Urothelium cell line (cell line): ENCODE measurements at places on chromosomes 1 and 21.
A peak's percentile ranks its signal among the peaks of the same experiment; 100 is the strongest.

DNA sequence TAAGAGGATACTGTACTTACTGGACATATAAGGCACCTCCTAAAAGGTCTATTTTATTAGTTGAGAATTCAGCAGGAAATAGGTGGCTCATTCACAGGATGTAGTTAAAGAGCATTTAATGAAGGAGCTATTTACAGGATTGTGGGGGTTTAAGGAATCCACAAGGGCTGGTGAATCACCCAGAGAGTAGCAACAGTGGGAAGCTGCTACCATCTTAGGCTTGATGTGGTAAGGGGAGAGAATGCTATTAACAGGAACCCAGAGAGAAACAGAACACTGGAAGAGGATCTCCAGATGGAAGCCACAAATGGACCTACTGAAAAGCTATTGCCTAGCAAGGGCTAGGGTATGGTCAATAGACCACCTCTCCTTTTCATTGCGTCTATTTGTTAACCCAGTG is 52.0 kb upstream of the COL11A1 start:
- DNase-seq: peak; percentile 6

DNA sequence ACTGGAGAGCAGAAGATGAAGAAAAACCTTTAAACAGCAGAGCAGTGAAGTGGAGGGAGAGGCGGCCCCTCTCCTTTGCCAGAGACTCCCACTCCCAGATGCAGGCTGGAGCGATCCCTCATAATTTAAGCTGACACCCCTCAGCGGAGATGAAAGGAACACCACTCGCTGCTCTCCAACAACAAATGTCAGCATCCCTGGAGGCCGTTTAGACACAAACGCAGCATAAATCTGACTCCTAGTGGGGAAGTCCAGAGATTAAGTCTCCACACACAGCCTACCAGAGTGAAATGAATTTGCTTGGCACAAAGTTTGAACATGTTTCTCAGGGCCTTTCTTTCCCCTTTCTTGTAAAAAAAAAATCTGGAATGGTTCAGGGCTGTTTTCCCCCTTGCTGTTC is 137.8 kb downstream of the LMX1A start:
- no peak for DNase-seq

DNA sequence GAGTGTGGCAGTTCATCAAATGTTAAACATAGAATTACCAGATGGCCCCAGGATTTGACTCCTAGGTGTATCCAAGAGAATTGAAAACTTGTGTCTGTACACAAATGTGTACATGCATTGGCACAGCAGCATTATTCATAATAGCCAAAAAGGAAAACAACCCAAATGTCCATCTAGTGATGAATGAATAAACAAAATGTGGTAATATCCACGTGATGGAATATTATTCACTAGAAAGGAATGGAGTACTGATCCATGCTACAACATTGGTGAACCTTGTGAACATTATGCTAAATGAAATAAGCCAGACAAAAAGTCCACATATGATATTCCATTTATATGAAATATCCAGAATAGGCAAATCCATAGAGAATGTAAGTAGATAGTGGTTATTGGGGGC is 77.7 kb downstream of the RAVER2 start:
- no peak for DNase-seq

DNA sequence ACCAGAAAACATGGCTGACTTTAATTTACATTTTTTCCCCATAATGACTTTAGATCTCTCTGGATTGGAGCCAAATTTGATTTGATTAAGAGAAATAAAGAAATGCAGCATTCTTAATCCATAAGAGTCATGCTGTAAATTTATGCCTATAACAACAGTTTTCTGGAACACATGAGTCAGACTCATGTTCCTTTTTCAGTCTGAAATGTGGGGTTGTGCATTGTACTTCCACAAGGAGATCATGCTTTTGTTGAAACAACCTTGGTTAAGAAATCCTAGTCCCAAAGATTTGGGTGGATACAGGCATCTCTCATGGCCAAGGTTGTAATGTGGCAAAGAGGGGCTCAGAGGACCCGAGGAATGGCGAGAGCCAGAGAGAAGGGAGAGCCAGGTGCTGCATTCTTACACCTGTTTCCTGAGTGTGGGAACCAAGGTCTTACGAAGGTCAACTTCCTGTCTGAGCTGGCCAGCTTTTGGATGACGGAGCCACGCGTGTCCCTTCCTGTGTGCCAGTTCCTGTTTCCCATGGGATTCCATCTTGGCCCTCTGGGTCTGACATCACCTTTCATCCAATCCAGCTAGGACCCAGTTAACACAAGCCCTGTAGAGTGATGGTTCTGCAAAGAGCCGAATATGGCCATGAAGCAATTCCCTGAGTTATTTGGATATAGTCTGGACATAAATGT is 23.1 kb downstream of the CLDN14 start:
- no peak for DNase-seq

- no peak for DNase-seq
Observed at GRCh38 chr1:154784924-154785531, 85.1 kb downstream of the KCNN3 start.

GRCh38 chr1:172909606-172910326 is 141.0 kb downstream of the TNFSF18 start:
- peak; percentile 60 for DNase-seq

DNA sequence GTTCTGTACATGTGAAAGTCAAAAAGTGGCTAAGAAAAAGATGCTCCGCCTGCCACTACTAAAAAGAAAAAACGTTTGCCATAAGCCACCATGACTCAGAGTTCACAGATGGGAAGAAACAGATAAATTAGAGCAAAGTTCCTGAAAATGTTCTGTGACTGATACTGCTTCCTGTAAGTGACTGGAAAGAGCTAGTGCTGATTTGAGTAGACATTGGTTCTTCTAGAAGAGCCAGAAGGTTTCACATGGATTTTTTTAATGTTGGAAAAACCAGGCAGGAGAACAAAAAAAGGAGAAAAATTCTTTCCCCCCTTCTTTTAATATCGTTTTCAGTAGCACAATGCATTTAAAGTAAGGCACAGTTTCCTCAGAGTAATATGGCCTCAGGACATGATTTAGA is 221.4 kb downstream of the HLX start:
- DNase-seq: peak; percentile 11

GRCh38 chr1:84803604-84804003 is 89.4 kb downstream of the LPAR3 start:
- no peak for DNase-seq

DNA sequence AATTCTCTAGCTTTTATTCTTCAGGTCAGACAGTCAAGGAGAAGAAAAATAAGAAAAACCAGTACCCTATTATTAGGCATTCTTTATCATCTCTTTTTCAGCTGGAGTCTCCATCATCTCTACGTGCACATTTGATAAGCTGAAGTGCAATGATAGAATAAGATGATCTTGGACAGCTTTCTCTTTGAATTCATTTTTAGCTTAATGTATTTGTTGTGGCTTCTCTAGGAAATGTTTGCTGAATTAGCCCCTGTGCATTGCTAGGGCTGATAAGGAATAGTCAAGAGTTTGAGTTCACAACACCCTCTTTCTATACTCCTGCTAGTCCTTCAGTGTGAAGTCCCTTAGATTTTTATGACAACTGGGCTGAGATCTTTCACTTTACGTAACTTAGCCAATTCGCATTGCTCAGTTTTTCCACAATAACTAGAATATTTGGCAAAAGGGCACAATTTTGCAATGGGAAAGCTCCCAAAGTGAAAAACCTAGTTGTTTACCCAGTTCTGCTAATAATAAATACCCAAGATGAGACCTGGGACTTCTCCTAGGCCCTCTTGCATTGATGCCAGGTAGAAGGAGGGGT is 7.0 kb upstream of the KCNJ15 start:
- DNase-seq: no peak

DNA sequence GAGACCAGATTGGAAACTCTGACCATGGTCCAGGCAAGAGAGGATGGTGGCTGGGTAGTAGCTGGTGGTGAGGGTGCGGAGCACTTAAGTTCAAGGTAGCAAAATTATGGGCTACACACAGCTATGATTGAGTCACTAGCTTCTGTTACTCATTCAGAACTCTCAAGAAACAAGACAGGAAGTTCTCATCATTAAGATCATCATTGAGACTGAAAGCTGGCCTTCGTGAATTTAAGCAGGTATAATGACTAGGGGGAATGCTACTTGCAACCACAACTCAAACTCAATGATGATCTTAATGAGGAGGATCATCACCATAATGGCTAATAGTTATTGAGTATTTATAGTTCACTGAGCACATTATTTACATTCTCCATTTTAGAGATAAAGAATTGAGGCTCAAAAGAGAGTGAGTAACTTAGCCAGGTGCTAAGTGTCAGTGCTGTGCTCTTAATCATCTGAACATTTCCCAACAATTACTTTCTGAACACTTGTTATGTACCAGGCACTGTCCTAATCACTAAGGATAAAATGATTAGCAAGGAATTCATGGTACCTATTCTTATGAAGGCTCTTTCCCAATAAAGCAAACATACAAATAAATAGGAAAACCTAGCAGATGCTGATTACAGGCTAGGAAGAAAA is 286.3 kb upstream of the C1orf105 start:
- DNase-seq: no peak

DNA sequence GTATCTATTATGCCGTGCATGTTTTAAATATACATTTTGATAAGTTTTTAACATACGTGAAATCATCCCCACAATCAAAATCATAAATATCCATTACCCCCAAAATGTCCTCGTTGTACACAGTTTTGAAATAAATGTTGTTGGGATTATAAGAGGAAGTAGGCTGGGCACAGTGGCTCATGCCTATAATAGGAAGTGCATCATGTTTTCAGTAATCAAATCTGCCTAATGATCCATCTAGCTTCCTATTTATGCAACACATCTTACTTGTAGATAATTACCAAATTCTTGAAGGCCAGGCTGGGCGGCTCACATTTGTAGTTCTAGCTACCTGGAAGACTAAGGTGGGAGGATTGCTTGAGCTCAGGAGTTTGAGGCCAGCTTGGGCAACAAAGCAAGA is 15.0 kb upstream of the IFNGR2 start:
- DNase-seq: no peak

- DNase-seq: no peak
Observed at GRCh38 chr21:29238053-29238966, 60.4 kb upstream of the BACH1 start.

DNA sequence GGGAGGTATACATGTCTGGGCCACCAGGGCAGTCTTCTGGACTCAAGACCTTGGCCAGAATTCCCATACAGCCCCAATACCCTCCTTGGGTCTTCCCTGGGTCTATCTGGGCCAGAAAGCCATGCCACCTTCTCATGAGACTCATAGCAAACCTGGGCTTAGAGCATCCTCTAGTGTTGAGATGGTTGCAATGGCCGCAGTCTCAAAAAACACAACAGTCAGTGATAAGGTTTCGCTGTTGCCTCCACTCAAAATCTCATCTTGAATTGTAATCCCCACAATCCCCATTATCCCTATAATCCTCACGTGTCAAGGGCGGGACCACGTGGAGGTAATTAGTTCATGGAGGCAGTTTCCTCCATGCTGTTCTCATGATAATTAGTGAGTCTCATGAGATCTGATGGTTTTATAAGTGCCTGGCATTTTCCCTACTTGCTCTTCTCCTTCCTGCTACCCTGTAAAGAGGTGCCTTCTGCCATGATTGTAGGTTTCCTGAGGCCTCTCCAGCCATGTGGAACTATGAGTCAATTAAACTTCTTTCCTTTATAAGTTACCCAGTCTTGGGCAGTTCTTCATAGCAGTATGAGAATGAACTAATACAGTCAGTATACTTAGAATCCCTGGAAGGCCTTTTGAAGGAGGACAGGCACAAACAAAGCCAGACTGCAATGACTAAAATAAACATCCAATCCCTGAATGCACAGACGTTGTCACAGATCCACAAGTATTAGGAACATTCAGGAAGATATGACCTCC is 77.0 kb downstream of the CTH start:
- DNase-seq: peak; percentile 38

- DNase-seq: no peak
Observed at GRCh38 chr1:36843027-36843426, 191.3 kb downstream of the GRIK3 start.

DNA sequence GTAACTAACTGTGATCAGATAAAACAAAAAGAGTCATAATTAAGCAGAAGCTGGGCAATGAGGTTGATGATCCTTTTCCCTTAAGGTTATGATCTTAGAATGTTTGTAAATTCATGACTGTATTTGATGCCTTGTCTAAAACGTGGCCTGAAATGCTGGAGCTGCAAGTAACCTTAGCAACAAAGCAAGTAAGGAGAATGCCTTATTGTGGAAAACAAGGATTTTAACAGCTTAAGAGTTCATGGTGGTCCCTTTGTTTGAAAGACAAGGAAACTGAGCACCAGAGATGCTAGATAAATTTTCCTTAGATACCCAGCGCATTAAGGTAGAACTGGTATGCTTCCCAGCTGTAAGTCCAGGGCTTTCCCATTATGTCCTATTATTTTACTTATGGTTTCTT is 25.7 kb upstream of the XPR1 start:
- no peak for DNase-seq

DNA sequence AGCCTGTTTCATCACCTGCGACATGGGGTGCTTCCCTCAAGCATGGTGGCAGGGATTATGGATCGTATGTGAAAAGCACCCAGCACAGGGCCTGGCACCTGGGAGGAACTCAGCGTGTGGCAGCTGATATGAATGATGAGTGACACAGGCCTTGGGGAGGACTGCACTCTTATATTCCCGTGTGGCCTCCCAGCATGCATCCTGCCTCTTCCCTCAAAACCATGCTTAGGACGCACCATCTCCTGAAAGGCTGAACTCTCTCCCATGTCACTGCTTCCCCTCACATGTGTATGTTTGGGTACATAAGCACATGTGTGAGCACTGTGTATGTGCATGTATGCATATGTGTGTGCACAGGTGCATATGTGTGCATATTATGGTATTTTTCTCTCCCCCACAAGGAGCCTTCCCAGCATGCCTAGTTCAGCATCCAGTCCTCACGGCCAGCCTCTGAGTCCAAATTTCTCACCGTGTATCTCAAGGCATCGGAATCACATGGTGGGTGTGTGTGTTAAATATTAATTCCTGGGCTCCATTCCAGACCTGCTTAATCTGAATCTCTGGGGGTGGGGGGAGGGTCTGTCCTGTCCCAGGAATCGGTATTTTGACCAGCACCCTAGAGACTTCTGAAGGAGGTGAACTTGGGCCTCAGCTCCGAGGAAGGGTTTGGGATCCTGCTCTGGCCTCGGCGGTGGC is 12.8 kb downstream of the MYOM3 start:
- DNase-seq: no peak
